IMR-90 (cell line): ENCODE measurements at places on chromosomes 1 and 21. TPM values are rescaled to one million over a fixed set of nuclear protein-coding genes. Genes with fewer than 3 reads are reported as not detected.

Gene ENTREP3
- 1.4 TPM in 2 replicates for total RNA-seq

Gene SSX2IP
- total RNA-seq: 13.4 and 22.8 TPM in 2 replicates

Gene SLC35F3
- total RNA-seq: under 0.01 TPM in 2 replicates

Gene DYRK3
- total RNA-seq: 21.1 and 22.0 TPM in 2 replicates

Gene FMO5
- 0.36 and 0.83 TPM in 2 replicates for total RNA-seq

Gene RPAP2
- total RNA-seq: 13.6 TPM in 2 replicates

Gene CENPL
- 21.1 and 21.9 TPM in 2 replicates for total RNA-seq

Gene CD1B
- total RNA-seq: not detected in 2 replicates

DNA sequence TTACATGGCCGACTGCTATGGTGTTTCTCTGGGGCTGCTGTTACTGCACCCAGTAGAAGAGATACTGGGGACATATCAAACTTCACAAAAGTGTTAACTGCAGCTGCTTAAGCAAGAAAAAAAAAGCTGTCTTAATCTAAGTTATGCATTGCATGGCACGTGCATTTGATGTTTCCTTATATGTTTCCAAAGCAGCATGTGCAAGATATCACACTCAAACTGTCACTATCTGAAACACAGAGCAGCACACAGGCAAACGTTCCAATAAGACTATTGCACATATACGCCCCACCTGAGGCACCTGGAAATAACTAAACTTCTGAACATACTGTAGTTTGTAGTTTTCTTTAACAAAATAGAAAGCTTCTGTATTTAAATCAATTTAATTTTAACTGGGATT, 671.4 kb upstream of the ADGRL2 start:
- no peak for DNase-seq

- no peak for DNase-seq
Observed at GRCh38 chr1:64312431-64312830, 109.0 kb downstream of the UBE2U start.

- no peak for DNase-seq
Observed at GRCh38 chr1:160614410-160614809, 32.4 kb downstream of the SLAMF1 start.

DNA sequence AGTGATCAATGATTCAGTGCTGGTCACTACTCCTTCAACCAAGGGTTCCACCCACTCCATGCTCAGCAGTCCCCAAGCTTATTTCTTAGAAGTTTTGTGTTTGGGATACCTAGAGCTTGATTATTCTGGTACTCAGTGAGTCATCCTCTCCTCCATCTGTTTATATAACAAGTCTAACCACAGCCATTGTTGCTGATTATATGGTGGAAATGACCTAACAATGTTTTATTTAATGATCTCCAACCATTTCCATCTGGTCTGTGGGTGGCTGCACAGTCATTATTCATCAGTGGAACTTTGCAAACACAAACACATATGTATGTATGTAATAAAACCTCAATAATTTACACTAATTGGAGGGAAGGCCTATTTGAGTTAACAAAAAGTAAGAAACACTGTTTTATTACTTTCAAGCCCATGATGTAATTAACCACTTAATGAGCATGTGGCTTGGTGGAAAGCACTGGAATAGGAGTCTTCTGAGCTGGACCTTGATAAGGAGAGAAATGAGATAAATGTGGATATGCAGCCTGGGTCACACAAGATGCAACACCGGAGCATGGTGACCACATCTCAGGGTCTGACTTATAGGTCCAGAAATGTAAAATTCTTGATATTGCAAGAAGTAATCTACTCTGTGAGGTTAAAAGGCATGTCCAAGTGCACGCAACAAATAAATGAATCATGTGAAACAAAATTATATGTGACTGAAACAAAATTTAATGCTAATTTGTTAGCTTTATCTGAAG, 99.0 kb upstream of the WLS start:
- peak; percentile 97 for DNase-seq

- no peak for DNase-seq
Observed at GRCh38 chr1:27406362-27406680, 13.9 kb downstream of the GPR3 start.
